ENCODE measurements at places on chromosomes 16 and 17. TPM values are rescaled to one million over a fixed set of nuclear protein-coding genes. Genes with fewer than 3 reads are reported as not detected.

Gene KRT12
- total RNA-seq, result not detected

Gene SPIRE2
- total RNA-seq, result 2.0 TPM

Gene RFWD3
- 16.7 TPM for total RNA-seq

Gene TMEM235
- not detected for total RNA-seq

Gene ZNF778
- total RNA-seq, result 17.1 TPM

Gene DNAAF8
- total RNA-seq, result not detected

DNA sequence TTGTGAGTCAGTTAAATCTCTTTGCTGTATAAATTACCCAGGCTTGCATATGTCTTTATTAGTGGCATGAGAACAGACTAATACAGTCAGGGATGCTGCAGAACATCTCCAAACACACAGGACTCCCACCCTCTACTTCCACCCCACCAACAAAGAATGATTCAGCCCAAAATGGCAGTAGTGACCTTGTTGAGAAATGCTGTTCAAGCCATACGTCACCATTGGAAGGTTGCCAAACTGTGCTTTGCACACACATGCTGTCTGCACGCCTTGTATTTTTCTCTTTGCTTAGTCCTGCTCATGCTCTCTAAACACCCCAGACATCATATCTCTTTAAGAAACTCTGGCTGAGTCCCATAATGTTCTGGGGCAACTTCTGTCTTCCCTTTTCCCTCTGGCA is 589.6 kb downstream of the WWOX start:
- no peak overlapping the region for H3K27ac ChIP-seq
- no peaks in the 10 kb centered on the region for H3K27me3 ChIP-seq
- H3K4me3 ChIP-seq, result no peak overlapping the region

DNA sequence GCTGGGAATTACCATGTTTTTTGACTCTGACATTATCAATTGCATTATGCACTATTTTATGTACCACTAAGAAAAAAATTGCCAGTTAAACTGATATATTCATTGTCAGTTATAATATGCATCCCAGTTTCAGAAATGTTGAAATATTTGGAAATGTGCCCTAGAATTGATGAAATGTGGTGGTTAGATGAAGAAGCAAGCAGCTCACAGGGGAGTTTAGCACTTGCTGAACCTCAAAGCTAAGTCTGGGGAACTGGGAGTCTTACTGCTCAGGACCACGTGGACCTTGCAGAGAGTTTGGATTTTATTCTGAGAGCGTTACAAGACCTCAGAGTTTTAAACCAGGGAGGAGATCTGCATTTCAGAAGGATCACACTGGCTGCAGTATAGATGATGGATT is 67.9 kb downstream of the TNRC6C start:
- H3K27ac ChIP-seq, result no peak overlapping the region
- no peaks in the 10 kb centered on the region for H3K36me3 ChIP-seq
- H3K4me1 ChIP-seq, result peaks cover 13% of the 10 kb centered on the region
- no peak for DNase-seq
- H3K27me3 ChIP-seq, result no peaks in the 10 kb centered on the region

- no peaks in the 10 kb centered on the region for H3K27me3 ChIP-seq
- no peaks in the 10 kb centered on the region for H3K36me3 ChIP-seq
- H3K4me3 ChIP-seq, result no peak overlapping the region
- H3K27ac ChIP-seq, result no peak overlapping the region
Observed at GRCh38 chr17:27982688-27983087, 59.8 kb upstream of the NLK start.

DNA sequence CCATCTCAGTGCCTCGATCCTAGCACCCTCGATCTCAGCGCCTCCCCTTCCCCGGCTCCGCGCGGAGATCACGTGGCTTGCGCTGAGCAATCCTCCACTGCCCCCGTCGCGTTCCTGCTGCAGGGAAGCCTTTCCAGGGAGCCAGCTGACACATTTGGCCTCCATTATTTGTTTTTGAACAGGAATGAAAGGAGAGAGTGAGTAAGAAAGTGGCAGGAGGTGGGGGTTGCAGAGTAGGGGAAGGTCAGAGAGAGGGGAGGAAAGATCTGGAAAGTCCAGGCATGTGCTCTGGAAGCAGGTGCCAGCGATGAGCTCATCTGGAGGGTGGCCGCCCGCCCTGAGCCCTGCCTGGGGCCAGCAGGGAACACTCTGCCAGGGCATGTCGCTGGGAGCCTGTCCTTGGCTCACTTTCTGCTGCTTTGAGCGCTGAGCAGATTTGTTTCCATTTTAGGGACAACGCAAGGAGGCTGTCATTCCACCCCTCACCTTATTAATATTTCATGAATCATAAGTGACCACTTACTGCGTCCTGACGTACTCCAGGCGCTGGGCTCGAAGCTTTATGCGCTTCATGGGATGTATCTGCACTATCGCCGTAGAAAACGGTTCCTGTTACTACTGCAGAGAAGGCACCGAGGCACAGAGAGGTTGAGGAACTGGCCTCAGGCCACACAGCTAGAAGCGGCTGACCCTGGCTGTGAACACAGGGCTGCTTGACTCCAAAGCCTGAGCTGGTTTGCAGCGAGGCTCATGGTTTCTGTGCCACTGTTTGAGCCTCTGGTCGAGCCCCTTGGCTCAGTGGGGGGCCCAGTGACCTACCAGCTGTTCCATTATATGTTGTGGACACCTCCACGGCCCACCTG is 283.1 kb downstream of the SEC14L1 start:
- peaks cover 62% of the 10 kb centered on the region for H3K4me1 ChIP-seq
- H3K27ac ChIP-seq, result peak overlapping the region; percentile 74
- no peaks in the 10 kb centered on the region for H3K27me3 ChIP-seq
- H3K36me3 ChIP-seq, result no peaks in the 10 kb centered on the region

DNA sequence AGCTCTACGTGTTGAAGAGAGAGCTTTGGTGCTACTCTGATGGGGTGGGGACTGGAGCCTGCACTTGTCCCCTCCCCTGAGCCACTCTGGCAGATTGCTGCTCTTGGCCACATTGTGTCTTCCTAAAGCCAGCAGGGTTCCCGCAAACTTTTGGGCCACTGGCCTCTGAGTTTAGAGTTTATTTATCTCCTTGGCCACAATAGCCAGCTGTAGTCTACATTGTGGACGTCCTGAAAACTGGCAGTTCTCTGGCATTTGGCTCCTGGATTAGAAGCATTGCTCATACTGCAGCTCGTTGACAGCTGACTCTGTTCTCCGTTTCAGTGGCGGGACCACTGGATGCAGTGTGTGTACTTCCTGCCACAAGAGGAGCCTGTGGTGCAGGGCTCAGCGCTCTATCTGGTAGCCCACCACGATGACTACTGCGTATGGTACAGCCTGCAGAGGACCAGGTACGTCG is 34.6 kb downstream of the PRMT7 start:
- DNase-seq, result no peak
- peaks cover 18% of the 10 kb centered on the region for H3K36me3 ChIP-seq
- H3K4me3 ChIP-seq, result no peak overlapping the region
- H3K4me1 ChIP-seq, result no peaks in the 10 kb centered on the region
- no peaks in the 10 kb centered on the region for H3K27me3 ChIP-seq

GRCh38 chr17:49035470-49036269 is 38.5 kb downstream of the IGF2BP1 start:
- H3K27ac ChIP-seq, result no peak overlapping the region
- peaks cover 3% of the 10 kb centered on the region for H3K4me1 ChIP-seq
- no peak for DNase-seq
- no peaks in the 10 kb centered on the region for H3K27me3 ChIP-seq
- H3K4me3 ChIP-seq, result peak overlapping the region; percentile 66
- H3K36me3 ChIP-seq, result no peaks in the 10 kb centered on the region

- peaks cover 7% of the 10 kb centered on the region for H3K4me1 ChIP-seq
- H3K36me3 ChIP-seq, result no peaks in the 10 kb centered on the region
- H3K4me3 ChIP-seq, result no peak overlapping the region
- DNase-seq, result no peak
- H3K27ac ChIP-seq, result no peak overlapping the region
Observed at GRCh38 chr16:86354641-86355513, 155.4 kb upstream of the FOXF1 start.

- no peak overlapping the region for H3K27ac ChIP-seq
- no peak for DNase-seq
- H3K27me3 ChIP-seq, result no peaks in the 10 kb centered on the region
Observed at GRCh38 chr16:73365016-73365551, 317.2 kb upstream of the ZFHX3 start.

DNA sequence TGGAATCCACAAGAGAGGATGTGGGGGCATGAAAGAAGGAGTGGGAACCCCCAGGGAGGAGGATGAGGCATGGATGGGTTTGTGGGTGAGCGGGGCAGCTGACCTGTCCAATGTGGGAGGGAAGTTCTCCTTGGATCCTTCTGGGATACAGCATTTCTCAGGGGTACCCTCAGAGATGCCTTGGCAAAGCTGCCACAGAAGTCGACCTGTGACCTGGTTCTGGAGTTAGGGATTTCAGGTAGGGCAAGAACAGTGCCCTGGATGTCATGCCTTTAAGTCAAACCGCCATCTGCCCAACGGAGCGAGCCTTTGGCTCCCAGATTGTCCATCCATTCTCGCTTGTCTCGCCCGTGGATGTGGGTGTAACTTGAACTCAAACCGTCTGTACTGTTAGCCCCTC is 30.0 kb downstream of the WSCD1 start:
- no peak overlapping the region for H3K27ac ChIP-seq
- DNase-seq, result no peak
- no peak overlapping the region for H3K4me3 ChIP-seq
- H3K27me3 ChIP-seq, result no peaks in the 10 kb centered on the region
- H3K4me1 ChIP-seq, result no peaks in the 10 kb centered on the region

DNA sequence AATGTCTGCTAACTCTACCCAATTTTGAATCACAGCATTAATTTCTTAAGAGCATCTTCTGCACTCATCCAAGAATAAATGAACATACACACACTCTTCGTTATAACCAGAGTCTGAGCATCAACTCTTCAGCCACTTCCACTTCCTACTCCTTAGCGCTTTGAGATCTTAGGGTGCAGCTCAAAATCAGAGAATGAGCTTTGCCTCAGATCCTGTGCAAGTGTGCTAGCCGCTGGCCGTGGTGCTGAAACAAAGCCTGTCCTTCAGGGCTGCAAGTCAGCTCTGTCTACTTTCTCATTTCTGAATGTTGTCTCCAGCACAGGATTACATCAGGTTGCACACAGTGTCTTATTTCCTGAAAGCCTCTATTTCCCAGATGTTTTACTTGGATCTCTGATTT is 165.4 kb downstream of the AIPL1 start:
- no peak overlapping the region for H3K4me3 ChIP-seq
- no peaks in the 10 kb centered on the region for H3K4me1 ChIP-seq
- no peak overlapping the region for H3K27ac ChIP-seq
- no peaks in the 10 kb centered on the region for H3K36me3 ChIP-seq
- no peak for DNase-seq
- no peaks in the 10 kb centered on the region for H3K27me3 ChIP-seq

GRCh38 chr16:31572821-31573220 is 45.1 kb downstream of the AHSP start:
- H3K27me3 ChIP-seq, result no peaks in the 10 kb centered on the region
- H3K4me3 ChIP-seq, result no peak overlapping the region
- H3K36me3 ChIP-seq, result no peaks in the 10 kb centered on the region

DNA sequence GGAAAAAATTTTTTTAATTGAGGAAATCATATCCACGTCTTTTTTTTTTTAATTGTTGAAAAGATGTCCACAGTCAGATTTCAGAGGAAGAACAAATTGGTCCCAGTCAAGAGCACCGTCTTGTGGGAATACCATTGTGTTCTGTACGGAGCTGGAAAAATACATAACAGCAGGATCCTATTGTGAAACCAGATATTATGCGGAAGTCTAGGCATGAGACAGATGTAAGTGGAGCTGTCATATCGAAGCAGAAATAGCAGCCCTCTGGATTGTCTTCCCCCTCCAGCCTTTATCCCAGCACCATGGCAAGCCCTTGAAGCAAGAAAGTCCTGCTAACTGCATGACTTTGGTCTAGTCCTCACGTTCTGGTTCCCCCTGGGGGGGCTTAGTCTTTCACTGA is 391.6 kb upstream of the ASIC2 start:
- no peak for DNase-seq
- H3K27ac ChIP-seq, result no peak overlapping the region
- no peak overlapping the region for H3K4me3 ChIP-seq
- no peaks in the 10 kb centered on the region for H3K4me1 ChIP-seq
- H3K27me3 ChIP-seq, result no peaks in the 10 kb centered on the region
- H3K36me3 ChIP-seq, result no peaks in the 10 kb centered on the region

DNA sequence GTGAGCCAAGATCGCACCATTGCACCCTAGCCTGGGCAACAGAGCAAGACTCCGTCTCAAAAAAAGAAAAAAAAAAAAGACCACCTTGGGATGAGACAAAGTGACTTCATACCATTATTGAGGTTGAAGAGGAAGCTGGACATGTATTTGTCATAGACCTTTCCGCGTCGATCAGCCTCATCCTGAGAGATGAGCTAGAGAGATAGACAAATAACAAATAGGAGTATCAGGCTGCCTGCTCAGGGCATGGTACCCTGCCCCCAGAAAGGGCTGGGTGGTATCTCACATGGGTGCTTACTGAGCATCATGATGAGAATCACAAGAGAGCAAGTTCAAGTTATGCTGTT is 22.1 kb downstream of the CNTNAP1 start:
- H3K4me1 ChIP-seq, result no peaks in the 10 kb centered on the region
- no peak overlapping the region for H3K27ac ChIP-seq
- no peak overlapping the region for H3K4me3 ChIP-seq

GRCh38 chr16:64469351-64469750 is 652.5 kb downstream of the CDH11 start:
- H3K4me1 ChIP-seq, result peaks cover 19% of the 10 kb centered on the region
- H3K27me3 ChIP-seq, result no peaks in the 10 kb centered on the region
- DNase-seq, result no peak
- no peak overlapping the region for H3K27ac ChIP-seq
- H3K36me3 ChIP-seq, result no peaks in the 10 kb centered on the region

- no peak within 1 kb of the TSS for H3K27ac ChIP-seq
- peaks cover 12% of the 10 kb centered on the region for H3K4me1 ChIP-seq
- no peaks in the 10 kb centered on the region for H3K36me3 ChIP-seq
- DNase-seq, result no peak
- no peak within 1 kb of the TSS for H3K4me3 ChIP-seq
Observed at GRCh38 chr17:41624208-41625101, at the start of gene KRT17. Gene KRT17, minus strand, starts transcription at chr17:41624575. Its CDS starts 66 bp downstream, at chr17:41624509.

DNA sequence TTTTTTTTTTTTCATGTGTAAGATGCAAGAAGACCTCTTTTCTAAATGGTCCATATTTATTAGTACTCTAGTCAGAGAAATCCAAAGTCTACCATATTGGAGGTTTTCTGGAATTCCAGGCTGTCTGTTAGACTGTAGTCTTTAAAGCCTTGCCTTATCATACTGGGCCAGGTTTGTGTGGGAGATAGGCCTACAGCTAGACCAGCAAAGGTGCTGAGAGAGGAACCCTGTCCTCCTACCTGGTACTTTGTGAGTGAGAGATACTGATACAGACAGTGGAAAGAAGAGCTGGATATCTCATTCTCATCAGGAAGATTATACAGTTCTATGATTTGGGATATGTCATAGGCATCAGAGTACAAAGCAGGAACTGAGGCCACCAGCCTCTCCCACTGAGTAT is 8.1 kb downstream of the RHOT1 start:
- no peaks in the 10 kb centered on the region for H3K27me3 ChIP-seq
- peaks cover 18% of the 10 kb centered on the region for H3K4me1 ChIP-seq
- H3K36me3 ChIP-seq, result no peaks in the 10 kb centered on the region
- no peak for DNase-seq
- H3K27ac ChIP-seq, result no peak overlapping the region
- no peak overlapping the region for H3K4me3 ChIP-seq

All from thoracic aorta (tissue), 2 donors.